ENCODE measurements at places on chromosomes 4 and X.

- DNase-seq = no peak
Observed at GRCh38 chr4:94595880-94596483, 144.2 kb downstream of the PDLIM5 start.

DNA sequence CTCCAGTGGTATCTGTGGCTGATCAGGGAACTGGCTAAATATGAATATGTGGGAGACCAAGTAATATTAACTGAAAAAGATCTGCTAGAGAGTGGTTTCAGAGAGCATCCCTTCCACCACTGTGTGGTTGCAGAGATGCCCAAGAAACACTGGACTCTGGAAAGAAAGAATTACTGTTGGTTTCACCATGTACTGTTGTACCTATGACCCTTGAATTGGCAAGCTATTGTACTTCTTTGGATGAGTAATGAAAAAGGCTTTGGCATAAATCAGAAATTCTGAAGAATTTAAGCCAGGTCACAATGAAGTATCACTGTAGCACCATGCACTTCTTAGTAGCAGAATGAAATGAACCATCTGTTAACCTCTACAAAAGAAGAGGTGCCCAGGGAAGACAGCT, 134.4 kb upstream of the INTU start:
- DNase-seq = no peak

- no peak for DNase-seq
Observed at GRCh38 chrX:15151267-15152186, 118.4 kb downstream of the ASB9 start.

- no peak for DNase-seq
Observed at GRCh38 chr4:186733778-186734177, 10.1 kb upstream of the FAT1 start.

DNA sequence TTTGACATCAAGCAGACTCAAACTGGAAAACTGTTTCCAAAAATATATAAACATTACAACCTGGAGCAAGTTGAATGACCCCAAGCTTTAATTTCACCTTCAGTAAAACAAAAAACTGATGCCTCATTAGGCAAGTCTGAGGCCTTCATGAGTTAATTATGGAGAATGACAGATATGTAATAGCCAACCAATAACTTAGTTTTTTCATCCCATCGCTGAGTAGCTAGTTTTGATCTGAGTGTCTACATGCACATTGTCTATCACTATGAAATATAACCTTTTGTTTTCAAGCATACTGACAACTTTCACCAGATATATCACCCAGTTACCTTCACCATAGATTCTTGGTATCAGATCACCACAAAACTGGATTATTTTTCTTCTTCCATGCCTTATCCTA, 16.4 kb downstream of the PRKG2 start:
- DNase-seq = no peak

DNA sequence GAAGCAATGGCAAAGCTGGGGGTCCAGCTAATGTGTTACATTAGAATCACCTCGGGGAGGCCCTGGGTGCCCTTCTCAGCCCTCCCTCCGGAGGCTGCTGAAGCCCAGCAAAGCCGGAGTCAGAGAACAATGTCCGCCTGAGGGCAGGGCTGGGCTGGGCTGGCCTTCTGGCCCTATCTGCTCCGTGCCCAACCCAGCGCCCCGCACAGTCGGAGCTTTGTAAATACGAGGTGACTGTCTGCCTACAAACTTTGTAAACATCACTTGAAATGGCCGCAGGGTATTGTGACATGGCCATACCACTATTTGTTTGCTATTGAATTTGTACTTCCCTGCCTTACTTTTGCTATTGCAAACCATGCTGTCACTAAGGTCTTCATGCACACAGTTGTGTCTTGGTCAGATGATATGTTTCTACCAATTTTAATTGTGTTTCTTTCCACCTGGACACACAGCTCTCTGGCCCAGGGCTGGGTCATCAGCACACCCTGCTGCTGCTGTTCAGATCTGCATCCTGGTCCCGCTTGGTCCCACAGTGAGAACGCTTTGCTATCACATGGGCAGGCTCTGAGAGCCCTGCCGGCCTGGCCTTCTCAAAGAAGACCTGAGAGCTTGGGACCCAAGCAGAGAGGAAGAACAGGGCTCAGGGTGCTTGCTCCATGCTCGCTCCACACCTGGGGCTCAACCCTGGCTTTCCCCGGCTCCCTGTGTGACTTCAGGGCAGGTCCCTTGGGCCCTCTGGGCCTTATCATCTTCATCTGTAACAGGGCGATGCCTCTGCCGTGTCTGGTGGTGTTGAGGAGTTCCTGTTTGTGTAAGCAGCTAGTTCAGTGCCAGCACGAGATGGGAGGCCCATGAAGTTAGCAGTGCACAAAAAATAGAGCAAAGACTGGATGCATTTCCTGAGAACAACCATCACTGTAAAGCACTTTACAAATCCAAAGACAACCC, 2.3 kb downstream of the S100P start:
- DNase-seq = peak; percentile 80

- DNase-seq = no peak
Observed at GRCh38 chr4:118955515-118955914, 66.9 kb downstream of the SYNPO2 start.

GRCh38 chrX:9611436-9612145, 146.7 kb downstream of the TBL1X start:
- no peak for DNase-seq
